Hypothalamus (tissue), 51 donors: ENCODE measurements at places on chromosomes 12 and 14.

DNA sequence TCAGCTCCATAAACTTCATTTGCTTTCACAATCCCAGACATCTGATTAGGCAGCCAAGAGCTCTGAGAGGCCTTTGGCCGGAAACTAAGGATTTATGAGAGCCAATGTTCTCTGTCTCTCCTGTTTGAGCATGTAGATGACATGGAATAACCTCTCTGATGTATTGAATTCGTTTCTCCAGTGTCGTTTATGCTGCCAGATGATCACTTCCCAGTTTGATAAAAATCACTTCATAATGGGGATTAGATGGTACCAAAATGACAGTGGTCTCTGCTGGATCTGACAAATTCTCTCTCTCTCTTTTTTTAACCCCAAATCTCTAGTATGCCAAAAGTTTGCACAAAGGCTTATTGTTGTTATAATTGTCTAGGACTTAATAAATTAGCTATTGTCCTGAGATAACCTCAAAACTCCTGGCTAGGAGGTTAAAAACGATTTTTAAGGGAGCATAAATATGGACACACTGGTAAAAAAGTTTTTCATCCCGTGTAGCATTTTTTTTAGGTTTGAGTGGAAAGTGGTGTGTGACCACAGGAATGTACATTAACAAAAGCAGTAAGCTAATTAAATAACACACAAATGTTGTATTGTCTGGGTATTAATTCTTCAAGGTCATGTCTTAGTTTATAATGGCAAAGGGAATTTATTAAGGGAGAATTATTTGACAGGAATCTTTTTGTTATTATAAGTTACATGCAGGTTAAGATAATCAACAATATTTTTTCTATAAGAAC, 82.6 kb upstream of the USP44 start:
- DNase-seq = no peak

DNA sequence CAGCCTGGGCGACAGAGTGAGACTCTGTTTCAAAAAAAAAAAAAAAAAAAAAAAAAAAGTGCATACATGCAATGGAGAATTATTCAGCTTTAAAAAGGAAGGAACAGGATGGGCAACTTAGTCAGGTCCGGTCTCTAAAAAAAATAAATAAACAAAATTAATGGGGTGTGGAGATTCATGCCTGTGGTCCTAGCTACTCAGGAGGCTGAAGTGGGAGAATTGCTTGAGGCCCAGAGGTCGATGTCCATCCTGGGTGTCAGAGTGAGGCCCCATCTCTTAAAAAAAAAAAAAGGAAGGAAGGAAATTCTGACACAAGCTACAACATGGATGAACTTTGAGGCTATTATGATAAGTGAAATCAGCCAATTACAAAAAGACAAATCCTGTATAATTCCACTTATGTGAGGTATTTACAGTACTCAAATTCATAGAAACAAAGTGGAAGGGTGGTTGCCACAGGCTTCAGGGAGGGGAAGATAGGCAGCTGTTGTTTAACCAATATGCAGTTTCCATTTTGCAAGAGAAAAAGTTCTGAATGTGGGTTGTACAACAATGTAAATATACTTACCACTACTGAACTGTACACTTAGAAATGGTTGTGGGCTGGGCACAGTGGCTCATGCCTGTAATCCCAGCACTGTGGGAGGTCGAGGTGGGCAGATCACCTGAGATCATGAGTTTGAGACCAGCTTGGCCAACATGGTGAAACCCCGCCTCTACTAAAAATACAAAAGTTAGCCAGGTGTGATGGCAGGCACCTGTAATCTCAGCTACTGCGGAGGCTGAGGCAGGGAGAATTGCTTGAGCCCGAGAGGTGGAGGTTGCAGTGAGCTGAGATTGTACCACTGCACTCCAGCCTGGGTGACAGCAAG, 12.3 kb upstream of the APOF start:
- no peak for DNase-seq

GRCh38 chr12:81597928-81598604, 161.1 kb downstream of the PPFIA2 start:
- no peak for DNase-seq

DNA sequence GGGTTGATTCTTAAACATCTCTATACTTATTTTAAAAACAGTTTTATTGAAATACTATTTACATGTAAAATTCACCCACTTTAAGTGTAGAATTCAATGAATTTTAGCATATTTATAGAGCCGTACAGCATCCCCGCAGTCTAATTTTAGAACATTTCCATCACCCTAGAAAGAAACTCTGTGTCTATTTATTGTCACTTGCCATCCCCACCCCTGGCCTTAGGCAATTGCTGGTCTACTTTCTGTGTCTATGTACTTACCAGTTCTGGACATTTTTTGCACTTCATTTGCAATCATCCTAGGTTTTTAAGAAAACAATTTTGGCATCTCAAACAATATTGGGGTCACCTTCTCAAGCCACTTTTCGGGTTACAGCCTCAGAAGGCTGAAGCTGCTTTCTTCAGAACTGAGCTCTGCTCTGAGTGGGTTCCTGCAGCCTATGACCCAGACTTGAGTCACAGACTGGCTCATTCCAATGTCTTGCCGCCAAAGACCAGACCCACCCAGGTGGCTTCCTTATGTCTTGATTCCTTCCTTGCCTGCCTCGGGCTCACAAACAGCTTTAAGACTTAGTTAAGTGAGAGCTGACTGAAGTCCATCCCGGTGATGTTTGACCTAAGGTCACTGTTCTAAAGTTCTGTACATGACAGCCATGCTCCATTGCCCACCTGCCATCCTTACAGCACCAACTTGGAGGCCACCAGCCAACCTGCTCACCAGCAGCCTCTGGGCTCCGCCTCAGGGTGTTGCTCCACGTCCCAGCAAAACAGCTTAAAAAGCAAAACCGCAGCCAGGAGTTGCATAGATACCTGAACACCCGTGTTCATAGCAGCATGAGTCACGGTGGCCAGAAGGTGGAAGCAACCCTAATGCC, 131.5 kb downstream of the CHST11 start:
- no peak for DNase-seq
